Activated CD4-positive, alpha-beta T cell treated with anti-CD3 and anti-CD28 coated beads for 4 hours (primary cell): ENCODE measurements at places on chromosomes 11 and 22.
A peak's percentile ranks its signal among the peaks of the same experiment; 100 is the strongest.

DNA sequence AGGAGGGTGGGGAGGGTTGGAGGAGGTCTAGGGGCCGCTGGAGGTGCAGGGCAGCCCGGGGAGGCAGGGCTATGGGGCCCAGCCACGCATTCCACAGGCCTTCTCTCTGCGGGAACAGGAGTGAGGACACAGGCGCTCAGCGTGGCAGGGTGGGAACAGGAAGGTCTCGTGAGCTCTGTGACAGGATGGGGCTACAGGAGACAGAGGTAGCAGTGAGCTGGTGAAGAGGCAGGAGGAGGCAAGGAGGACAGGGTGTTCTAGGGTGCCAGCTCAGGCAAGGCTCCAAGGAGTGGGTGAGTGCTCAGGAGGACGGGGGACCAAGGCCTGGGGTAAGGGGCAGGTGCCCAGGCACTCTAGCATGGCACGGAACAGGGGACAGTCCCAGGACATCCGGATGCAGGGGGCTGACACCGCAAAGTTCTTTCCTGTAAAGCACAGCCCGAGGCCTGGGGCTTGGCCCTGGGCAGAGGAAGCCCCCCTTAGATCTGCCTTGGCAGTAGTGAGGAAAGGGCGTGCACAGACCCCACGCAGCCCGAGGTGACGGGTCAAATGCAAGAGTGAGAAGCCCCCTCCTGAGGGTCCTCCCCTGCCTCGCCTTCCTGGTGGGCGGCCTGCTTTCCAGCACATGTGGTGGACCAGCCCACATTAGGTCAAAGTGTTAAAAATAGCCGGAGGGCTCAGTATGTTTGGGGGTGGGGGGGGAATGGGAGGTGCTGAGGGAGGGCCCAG lies 4.7 kb upstream of the NEAT1 start:
- DNase-seq, result no peak

DNA sequence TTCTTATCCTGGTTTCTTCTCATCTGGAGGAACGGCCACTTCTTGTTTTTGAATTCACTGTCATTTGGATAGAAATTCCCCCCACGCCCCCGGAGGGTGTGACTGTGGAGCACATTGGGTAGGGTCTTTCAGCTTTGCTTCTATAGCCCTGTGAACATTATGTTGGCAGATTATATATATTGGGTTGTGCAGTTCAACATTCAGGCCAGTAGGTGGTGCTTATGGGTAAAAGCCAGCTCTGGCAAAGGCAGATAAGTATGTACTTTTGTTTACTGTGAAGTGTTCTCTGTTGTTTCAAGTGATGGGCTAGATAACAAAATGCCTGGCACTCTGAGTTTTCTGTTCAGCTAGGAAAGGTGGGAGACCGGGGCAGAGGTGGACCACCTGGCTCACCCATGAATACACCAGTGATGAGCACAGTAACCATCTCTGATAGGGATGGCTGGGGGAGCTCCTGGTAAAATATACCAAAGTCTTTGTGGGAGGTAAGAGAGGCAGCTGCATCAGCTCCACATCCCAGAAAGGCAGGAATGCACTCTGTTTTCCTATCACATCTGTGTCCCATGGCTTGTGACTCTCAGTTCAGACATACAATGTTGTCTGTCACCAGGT lies 1348.2 kb upstream of the RAG2 start:
- DNase-seq, result no peak

- DNase-seq, result no peak
Observed at GRCh38 chr11:128515826-128516778, 71.3 kb downstream of the ETS1 start.

- no peak for DNase-seq
Observed at GRCh38 chr11:83441601-83442000, 155.4 kb upstream of the CCDC90B start.

GRCh38 chr11:112579282-112579681 lies 318.6 kb upstream of the PLET1 start:
- DNase-seq, result no peak

GRCh38 chr22:39965748-39966147 lies 5.6 kb downstream of the TMA7B start:
- no peak for DNase-seq

DNA sequence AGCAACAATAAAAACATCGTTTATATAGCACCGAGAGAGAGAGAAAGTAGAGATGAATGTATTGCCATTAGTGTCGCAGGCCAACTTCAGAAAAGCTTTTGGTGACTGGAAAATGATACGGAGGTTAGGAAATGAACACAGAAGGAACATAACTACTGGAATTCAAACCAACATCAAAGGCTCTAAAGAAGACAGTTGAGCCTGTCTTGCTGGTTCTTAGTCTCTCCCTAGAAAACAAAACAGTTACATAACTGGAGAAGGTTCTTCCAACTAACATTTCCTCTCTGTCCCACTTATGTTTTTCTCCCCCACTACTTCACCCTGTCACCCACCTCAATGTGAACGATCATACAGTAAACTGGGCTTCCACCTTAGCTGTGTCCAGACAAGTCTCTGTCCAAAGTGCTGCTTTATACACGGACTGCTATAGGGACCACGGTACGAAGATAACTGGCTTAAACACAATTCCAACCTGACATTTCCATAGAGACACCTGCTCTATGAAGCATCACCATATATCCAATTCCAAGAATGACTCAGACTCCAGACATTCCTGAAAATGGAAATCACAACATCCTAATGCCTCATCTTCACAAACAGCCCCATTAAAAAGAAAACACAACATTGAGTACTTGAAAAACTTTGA lies 85.2 kb upstream of the ARHGAP32 start:
- DNase-seq, result no peak

DNA sequence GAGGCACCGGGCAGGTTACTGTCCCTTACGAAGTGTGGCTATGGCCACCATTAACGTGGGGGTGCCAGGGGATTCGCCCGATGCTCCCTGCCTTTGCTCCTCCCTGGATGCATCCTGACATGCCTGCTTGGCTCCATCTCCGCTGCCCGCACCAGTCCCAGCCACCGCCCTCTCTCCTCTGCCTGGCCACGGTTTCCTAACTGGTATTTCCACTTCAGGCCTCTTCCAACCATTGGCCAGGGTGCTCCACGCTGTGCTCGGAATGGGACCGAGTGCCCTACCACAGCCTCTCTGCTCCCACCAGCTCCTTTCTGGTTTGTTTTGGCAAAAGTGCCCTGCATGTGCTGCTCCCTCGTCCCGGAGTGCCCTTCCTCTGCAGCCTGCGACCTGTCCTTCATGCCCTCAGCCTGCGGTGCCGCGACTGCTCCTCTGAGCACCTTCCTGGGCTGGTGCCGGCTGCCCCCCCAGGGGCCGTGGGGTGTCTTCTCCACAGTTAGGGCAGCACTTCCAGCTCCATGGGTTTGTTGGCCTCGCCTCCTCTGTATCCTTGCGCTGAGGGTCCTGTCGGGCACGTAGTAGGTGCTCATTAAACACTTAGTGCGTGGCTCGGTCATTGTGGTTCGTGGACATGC lies 12.6 kb upstream of the GRAMD4 start:
- no peak for DNase-seq

- DNase-seq, result peak; percentile 60
Observed at GRCh38 chr22:28955817-28956216, 72.4 kb downstream of the ZNRF3 start.

- no peak for DNase-seq
Observed at GRCh38 chr22:31056986-31057599, 24.0 kb upstream of the SMTN start.

GRCh38 chr11:46272816-46273427 lies 4.5 kb upstream of the CREB3L1 start:
- no peak for DNase-seq

DNA sequence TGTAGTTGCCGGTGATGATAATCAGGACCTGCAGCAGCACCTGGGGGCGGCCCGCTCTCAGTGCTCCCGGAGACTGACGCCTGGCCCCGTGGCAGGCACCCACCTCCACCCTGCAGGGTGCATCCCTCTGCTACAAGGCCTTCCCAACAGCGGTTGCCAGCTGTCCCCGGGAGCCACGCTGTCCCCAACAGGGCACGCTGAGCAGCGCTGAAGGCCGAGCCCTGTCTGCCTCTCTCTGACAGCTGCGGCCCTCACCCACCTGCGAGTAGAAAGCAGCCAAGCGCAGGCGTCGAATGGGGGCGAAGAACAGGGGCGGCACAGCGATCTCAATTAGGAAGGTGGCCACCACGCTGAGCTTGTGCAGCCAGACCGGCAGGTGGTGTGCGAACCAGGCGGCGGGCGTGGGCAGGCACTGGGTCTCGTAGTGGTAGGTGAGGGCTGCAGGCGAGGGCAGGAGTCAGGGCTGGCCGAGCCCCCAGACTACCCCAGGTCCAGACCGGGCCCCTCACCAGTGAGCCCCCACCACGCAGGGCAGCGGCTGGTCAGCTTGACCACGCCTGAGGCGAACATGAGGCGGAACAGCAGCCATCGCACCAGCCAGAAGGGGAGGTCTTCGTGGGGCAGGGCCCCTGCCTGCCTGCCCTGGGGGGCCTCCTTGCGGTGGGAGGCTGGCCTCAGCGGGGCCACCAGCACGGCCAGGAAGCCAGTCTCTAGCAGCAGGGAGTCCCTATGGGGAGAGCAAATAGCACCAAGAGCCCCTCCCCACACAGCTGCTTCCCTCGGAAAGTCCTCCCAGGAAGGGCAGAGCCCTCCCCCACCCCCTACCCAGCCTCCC lies 1.5 kb downstream of the LMF2 start:
- no peak for DNase-seq

GRCh38 chr11:130514316-130514715 lies 65.9 kb downstream of the ADAMTS15 start:
- no peak for DNase-seq

- no peak for DNase-seq
Observed at GRCh38 chr11:59923813-59924212, 14.4 kb upstream of the OOSP1 start.

GRCh38 chr11:60145677-60146076 lies 37.2 kb downstream of the MS4A6A start:
- no peak for DNase-seq

DNA sequence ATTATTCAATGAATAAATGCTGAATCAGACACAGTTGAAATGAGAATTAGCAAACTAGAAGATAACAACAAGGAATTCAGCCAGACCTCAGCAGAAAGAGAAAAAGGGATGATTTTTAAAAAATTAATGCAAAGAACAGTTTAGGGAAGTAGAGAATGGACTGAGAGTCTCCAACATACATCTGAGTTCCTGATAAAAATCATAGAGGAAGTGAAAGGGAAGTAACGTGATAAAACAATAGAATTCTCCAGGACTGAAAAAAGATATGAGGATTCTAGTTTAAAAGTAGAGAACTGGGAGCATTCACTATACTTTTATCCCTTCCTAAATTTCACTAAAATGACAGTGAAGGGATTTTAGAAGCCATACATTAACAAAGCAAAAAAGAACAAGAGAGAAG lies 592.0 kb downstream of the SOX6 start:
- DNase-seq, result no peak

- peak; percentile 83 for DNase-seq
Observed at GRCh38 chr22:49971232-49972162, 10.9 kb downstream of the PIM3 start.

DNA sequence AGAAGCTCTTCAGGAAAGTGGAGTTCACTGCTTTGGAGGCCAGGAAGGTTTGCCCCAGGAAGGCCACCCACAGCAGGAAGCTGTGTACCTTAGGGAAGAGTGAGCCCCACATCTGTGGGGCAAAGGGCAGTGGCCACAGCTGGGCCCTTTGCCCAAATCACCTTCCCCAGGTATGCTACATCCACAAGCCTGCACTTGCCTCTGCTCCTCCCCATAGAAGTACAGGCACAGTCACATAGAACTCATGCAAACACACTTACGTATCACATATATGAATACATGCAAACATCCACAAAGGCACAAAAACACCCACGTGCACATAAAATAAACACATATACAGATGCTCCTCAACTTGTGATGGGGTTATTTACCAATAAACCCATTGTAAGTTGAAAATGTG lies 2.1 kb downstream of the TRIM29 start:
- DNase-seq, result no peak

DNA sequence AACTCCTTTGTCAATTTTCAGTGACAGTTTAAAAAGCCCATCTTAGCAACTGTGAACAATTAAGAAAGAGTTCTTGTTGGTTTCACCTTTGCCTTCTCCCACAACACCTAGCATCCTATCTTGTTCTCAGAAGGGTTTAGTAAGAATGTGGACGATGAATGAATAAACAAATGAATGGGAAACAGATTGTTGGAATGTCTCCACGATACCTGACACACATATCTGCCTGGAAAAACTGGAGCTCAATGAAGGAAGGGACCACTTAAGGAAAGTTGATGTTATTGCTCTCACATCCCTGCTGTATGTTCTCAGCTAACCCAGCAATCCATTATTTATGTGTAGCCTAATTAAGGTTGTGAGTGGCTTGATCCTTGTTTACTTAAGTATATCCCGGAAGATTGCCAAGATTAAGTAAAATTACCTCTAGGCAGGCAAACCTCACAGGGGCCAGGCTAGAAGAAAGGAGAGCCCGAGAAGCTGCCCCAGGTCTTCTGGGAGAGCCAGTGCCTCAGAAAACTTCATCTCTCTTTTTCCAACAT lies 286.4 kb downstream of the NXPE2 start:
- no peak for DNase-seq

GRCh38 chr11:110432713-110433392 lies 3.1 kb downstream of the FDX1 start:
- DNase-seq, result no peak

GRCh38 chr11:2121227-2122130 lies 17.7 kb downstream of the IGF2 start:
- DNase-seq, result no peak

- DNase-seq, result no peak
Observed at GRCh38 chr22:45993841-45994240, 16.9 kb upstream of the WNT7B start.

GRCh38 chr11:31001427-31001826 lies 368.1 kb downstream of the DCDC1 start:
- no peak for DNase-seq

DNA sequence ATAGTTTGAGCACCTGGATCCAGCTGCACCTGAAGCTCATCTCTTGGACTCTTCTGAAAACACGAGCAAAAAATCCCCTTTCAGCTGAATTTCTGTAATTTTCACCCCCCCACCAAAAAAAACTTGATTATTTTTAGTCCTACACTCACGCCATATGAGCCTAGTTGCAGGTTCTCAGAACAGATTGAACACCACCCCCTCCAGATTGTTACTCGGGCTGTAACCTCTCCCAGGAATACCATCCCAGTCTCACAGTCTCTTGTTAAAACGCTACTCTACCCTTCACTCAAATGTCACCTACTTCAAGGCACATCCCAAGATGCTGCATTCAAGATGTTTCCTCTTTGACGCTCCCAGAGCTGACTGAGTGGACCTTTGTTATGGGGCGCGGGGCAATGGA lies 96.3 kb upstream of the PRDM11 start:
- DNase-seq, result no peak

- DNase-seq, result no peak
Observed at GRCh38 chr11:26827567-26828081, 105.8 kb upstream of the SLC5A12 start.
